CD8-positive, alpha-beta memory T cell (primary cell): ENCODE measurements at places on chromosomes 4 and X. TPM values are rescaled to one million over a fixed set of nuclear protein-coding genes. Genes with fewer than 3 reads are reported as not detected.

GRCh38 chr4:152508386-152508785 is 27.5 kb downstream of the FBXW7 start:
- no peak overlapping the region for H3K27ac ChIP-seq
- no peaks in the 10 kb centered on the region for H3K4me1 ChIP-seq
- H3K36me3 ChIP-seq: no peaks in the 10 kb centered on the region
- H3K4me3 ChIP-seq: no peak overlapping the region

DNA sequence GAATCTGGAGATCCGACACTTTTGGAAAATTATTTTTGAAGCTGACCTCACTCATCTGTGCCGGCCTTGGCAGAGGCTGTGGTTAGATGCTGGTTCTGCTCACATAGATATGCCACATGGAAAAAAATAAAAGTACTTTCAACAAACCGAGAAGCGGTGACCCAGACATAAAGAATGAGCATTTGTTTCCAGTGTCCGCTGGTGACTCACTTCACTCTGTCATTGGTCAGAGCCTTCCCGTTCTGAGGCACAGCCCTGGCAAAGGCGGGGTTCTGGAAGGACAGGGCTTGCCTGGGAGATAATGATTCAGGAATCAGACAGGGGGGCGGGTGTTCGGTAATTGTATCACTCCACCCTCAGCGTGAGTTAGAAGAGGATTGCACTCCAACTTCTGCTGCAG is 172.4 kb upstream of the MXRA5 start:
- H3K27me3 ChIP-seq: no peaks in the 10 kb centered on the region
- no peaks in the 10 kb centered on the region for H3K4me1 ChIP-seq
- no peak for DNase-seq
- no peaks in the 10 kb centered on the region for H3K36me3 ChIP-seq
- H3K4me3 ChIP-seq: no peak overlapping the region

Gene PNCK
- not detected for polyA plus RNA-seq

Gene SRPK3
- polyA plus RNA-seq: not detected

Gene IGFBP7
- not detected for polyA plus RNA-seq

- no peak overlapping the region for H3K4me3 ChIP-seq
- no peaks in the 10 kb centered on the region for H3K4me1 ChIP-seq
- H3K36me3 ChIP-seq: no peaks in the 10 kb centered on the region
- DNase-seq: no peak
These were observed 63.9 kb upstream of the SMIM10 start for GRCh38 chrX:134926864-134927263.

GRCh38 chr4:26171941-26172340 is 148.9 kb upstream of the RBPJ start:
- H3K27ac ChIP-seq: no peak overlapping the region
- no peaks in the 10 kb centered on the region for H3K27me3 ChIP-seq
- DNase-seq: no peak
- H3K36me3 ChIP-seq: no peaks in the 10 kb centered on the region
- H3K4me3 ChIP-seq: no peak overlapping the region

GRCh38 chrX:153736871-153737441 is 12.3 kb downstream of the ABCD1 start:
- no peak overlapping the region for H3K27ac ChIP-seq
- no peaks in the 10 kb centered on the region for H3K36me3 ChIP-seq
- peaks cover 15% of the 10 kb centered on the region for H3K4me1 ChIP-seq
- H3K4me3 ChIP-seq: no peak overlapping the region

Gene PGAM4
- not detected for polyA plus RNA-seq

Gene RASL11B
- 0.12 TPM for polyA plus RNA-seq

- no peak overlapping the region for H3K27ac ChIP-seq
- DNase-seq: no peak
- H3K4me1 ChIP-seq: no peaks in the 10 kb centered on the region
- H3K4me3 ChIP-seq: no peak overlapping the region
- H3K36me3 ChIP-seq: no peaks in the 10 kb centered on the region
These were observed 48.8 kb downstream of the MAP7D2 start for GRCh38 chrX:20067709-20068561.

Gene SPACA5
- not detected for polyA plus RNA-seq

DNA sequence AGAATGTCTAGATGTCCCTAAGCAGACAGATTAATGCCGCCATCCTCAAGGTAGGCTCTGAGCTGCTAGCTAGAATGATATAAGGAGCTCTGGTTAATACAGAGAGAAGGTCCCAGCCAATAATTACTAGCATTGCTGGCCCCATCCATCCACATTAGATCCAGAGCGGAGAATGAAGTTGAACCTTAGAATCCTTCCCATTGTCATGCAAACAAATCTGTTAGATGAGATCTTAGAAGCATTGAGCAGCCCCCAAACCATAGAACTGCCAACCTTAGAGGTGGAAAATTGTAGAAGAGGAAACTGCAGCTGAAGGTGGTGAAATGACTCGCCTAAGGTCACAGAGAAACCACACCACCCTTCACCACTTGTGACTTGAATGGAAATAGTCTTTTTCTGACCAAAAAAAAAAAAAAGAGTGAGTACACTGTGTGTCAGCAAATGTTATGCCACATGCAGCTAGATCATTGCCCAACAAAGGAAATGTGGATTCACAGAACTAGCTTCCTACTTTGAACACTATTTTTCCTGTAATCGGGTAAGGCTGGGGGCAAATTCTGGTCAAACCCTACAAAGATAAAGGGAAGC is 162.1 kb downstream of the SMIM20 start:
- H3K4me3 ChIP-seq: no peak overlapping the region
- no peak for DNase-seq
- H3K36me3 ChIP-seq: no peaks in the 10 kb centered on the region
- H3K4me1 ChIP-seq: peaks cover 6% of the 10 kb centered on the region
- no peaks in the 10 kb centered on the region for H3K27me3 ChIP-seq

Gene PDE5A
- 1.3 TPM for polyA plus RNA-seq

- H3K4me3 ChIP-seq: no peak overlapping the region
- no peaks in the 10 kb centered on the region for H3K27me3 ChIP-seq
- no peaks in the 10 kb centered on the region for H3K4me1 ChIP-seq
- H3K27ac ChIP-seq: no peak overlapping the region
These were observed 8.4 kb upstream of the HERC3 start for GRCh38 chr4:88583631-88584470.

Gene F8A3
- 9.2 TPM for polyA plus RNA-seq

- no peaks in the 10 kb centered on the region for H3K36me3 ChIP-seq
- no peaks in the 10 kb centered on the region for H3K4me1 ChIP-seq
- no peak for DNase-seq
These were observed 226.1 kb upstream of the MBNL3 start for GRCh38 chrX:132714913-132715312.

Gene BTK
- polyA plus RNA-seq: not detected

- H3K4me1 ChIP-seq: no peaks in the 10 kb centered on the region
- no peaks in the 10 kb centered on the region for H3K36me3 ChIP-seq
- H3K4me3 ChIP-seq: no peak overlapping the region
- no peaks in the 10 kb centered on the region for H3K27me3 ChIP-seq
- no peak for DNase-seq
These were observed 166.8 kb downstream of the BCOR start for GRCh38 chrX:39930786-39931528.

DNA sequence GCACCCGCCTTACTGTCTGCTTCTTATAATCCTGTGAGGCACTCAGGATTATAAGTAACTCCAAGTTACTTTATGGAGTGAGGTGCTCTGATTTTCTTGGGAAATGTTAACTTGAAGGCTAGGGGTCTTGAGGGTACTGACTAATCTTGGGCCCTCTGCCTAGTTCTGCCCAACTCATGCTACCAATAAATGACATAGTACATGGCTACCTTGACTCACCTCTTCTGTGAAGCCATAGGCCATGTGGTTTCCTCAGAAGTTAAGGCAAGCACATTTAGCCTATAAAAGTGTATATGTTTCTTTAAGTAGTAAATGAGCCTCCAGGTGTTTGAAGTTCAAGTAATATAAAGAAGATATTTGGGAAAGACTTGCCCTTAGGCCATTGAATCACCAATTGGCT is 99.8 kb upstream of the CASK start:
- H3K4me1 ChIP-seq: peaks cover 12% of the 10 kb centered on the region
- H3K27me3 ChIP-seq: no peaks in the 10 kb centered on the region
- no peak overlapping the region for H3K27ac ChIP-seq

- no peak overlapping the region for H3K4me3 ChIP-seq
- H3K36me3 ChIP-seq: no peaks in the 10 kb centered on the region
- no peaks in the 10 kb centered on the region for H3K4me1 ChIP-seq
- no peaks in the 10 kb centered on the region for H3K27me3 ChIP-seq
- DNase-seq: no peak
These were observed 34.0 kb upstream of the AMOT start for GRCh38 chrX:112874614-112875013.

Gene TMPRSS11A
- polyA plus RNA-seq: not detected

GRCh38 chr4:57351731-57352130 is 241.5 kb upstream of the IGFBP7 start:
- no peaks in the 10 kb centered on the region for H3K4me1 ChIP-seq
- H3K36me3 ChIP-seq: no peaks in the 10 kb centered on the region
- H3K27ac ChIP-seq: no peak overlapping the region

DNA sequence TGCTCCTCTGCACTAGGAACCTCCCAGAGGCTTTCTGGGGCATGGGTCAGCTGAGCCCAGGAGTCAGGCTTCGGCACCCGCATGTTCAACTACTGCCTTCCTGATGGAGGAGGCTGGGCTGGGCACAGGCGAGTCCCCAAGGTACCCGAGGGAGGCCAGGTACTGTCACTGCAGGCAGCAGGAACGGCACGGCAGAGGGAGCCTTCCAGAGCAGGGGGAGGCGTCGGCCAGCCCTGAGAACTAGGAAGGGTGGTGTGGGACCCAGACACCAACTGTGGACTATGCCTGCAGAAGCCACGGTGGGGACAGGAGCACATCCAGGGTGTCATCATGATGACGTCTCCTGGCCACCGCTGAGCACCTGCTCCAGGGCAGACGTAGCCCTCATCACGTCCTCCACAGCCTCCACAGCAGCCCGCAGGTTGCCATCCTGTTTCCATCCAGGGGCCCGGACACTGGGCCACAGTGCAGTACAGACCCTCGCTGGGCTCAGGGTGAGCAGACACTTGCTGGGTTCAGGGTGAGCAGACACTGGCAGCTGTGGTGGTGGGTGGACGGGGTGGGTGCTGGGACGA is 40.8 kb downstream of the SORCS2 start:
- DNase-seq: no peak
- H3K27ac ChIP-seq: no peak overlapping the region
- H3K4me3 ChIP-seq: no peak overlapping the region
- no peaks in the 10 kb centered on the region for H3K36me3 ChIP-seq
- no peaks in the 10 kb centered on the region for H3K27me3 ChIP-seq
- H3K4me1 ChIP-seq: no peaks in the 10 kb centered on the region

- H3K4me3 ChIP-seq: no peak overlapping the region
- H3K27ac ChIP-seq: no peak overlapping the region
- no peak for DNase-seq
- no peaks in the 10 kb centered on the region for H3K27me3 ChIP-seq
- peaks cover 34% of the 10 kb centered on the region for H3K36me3 ChIP-seq
These were observed 8.9 kb downstream of the ZNF330 start for GRCh38 chr4:141229408-141230101.

DNA sequence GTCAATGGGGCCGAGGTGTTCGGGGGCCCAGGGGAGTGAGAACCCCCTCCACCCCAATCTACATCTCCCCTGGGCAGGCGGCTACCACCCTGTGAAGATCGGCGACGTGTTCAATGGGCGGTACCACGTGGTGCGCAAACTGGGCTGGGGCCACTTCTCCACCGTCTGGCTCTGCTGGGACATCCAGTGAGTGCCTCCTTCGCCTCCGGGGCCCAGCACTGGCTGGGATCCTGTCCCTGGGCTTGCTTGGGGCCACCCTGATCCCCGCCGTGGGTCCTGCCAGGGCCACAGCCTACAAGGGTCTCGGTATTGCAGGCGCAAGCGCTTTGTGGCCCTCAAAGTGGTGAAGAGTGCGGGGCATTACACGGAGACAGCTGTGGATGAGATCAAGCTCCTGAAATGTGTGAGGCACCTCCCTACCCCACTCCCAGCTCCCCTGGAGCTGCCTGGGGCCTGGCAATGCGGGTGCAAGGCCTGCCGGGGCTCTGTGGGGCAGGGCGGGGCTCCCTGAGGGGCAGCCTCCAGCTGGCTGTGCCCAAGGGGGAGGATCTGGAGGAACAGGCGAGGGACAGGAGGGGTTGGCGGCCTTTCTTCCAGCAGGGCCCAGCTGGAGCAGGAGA is 697 bp downstream of the SRPK3 start:
- no peak for DNase-seq
- H3K36me3 ChIP-seq: no peaks in the 10 kb centered on the region
- H3K4me1 ChIP-seq: no peaks in the 10 kb centered on the region
- no peak overlapping the region for H3K4me3 ChIP-seq

GRCh38 chr4:43564591-43564990 is 672.1 kb downstream of the GRXCR1 start:
- H3K4me3 ChIP-seq: no peak overlapping the region
- no peaks in the 10 kb centered on the region for H3K27me3 ChIP-seq
- H3K27ac ChIP-seq: no peak overlapping the region
- DNase-seq: no peak
- no peaks in the 10 kb centered on the region for H3K36me3 ChIP-seq

Gene NWD2
- not detected for polyA plus RNA-seq

Gene CCKAR
- not detected for polyA plus RNA-seq

- DNase-seq: peak; percentile 10
- peaks cover 5% of the 10 kb centered on the region for H3K4me1 ChIP-seq
- no peak within 1 kb of the TSS for H3K27ac ChIP-seq
- H3K4me3 ChIP-seq: peak within 1 kb of the TSS; percentile 41
- H3K27me3 ChIP-seq: no peaks in the 10 kb centered on the region
These were observed at the start of gene SCML2 for GRCh38 chrX:18354369-18355223. Gene SCML2, minus strand, starts transcription at chrX:18354688. Its CDS starts 20,617 bp downstream, at chrX:18334071.

GRCh38 chrX:118049713-118050112 is 66.9 kb downstream of the KLHL13 start:
- no peaks in the 10 kb centered on the region for H3K27me3 ChIP-seq
- no peak overlapping the region for H3K27ac ChIP-seq
- DNase-seq: no peak
- H3K4me3 ChIP-seq: no peak overlapping the region
- no peaks in the 10 kb centered on the region for H3K36me3 ChIP-seq
- H3K4me1 ChIP-seq: no peaks in the 10 kb centered on the region

Gene TCEAL9
- 1.0 TPM for polyA plus RNA-seq

GRCh38 chr4:75030028-75030427 is 97.1 kb downstream of the PARM1 start:
- no peak for DNase-seq
- no peaks in the 10 kb centered on the region for H3K4me1 ChIP-seq
- no peaks in the 10 kb centered on the region for H3K36me3 ChIP-seq
- no peaks in the 10 kb centered on the region for H3K27me3 ChIP-seq
- no peak overlapping the region for H3K27ac ChIP-seq

- no peak for DNase-seq
- H3K4me3 ChIP-seq: no peak overlapping the region
- H3K27ac ChIP-seq: no peak overlapping the region
- H3K4me1 ChIP-seq: no peaks in the 10 kb centered on the region
These were observed 20.2 kb upstream of the CTSO start for GRCh38 chr4:155973639-155974475.

Gene FAM3A
- 29.6 TPM for polyA plus RNA-seq

- H3K4me3 ChIP-seq: no peak overlapping the region
- H3K4me1 ChIP-seq: no peaks in the 10 kb centered on the region
- no peaks in the 10 kb centered on the region for H3K27me3 ChIP-seq
- no peak overlapping the region for H3K27ac ChIP-seq
- DNase-seq: no peak
- no peaks in the 10 kb centered on the region for H3K36me3 ChIP-seq
These were observed 210.9 kb downstream of the EVC2 start for GRCh38 chr4:5497489-5497888.
